ENCODE measurements at places on chromosomes 12 and 14.

DNA sequence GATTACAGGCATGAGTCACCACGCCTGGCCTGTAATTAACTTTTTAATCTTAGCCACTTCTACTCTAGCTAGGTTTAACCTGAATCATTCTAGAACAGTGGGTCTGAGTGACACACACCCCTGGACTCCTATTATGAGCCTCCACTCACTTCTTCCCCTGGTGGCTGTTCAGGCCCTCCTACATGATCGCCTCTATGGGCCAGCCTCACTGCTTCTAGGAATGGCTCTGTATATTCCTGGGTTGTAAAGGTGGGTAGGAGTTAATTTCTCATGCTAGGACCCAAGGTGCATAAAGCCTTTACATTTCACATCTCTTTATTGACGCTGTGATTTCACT is 8.0 kb upstream of the RNU6-8 start:
- no peak for DNase-seq

DNA sequence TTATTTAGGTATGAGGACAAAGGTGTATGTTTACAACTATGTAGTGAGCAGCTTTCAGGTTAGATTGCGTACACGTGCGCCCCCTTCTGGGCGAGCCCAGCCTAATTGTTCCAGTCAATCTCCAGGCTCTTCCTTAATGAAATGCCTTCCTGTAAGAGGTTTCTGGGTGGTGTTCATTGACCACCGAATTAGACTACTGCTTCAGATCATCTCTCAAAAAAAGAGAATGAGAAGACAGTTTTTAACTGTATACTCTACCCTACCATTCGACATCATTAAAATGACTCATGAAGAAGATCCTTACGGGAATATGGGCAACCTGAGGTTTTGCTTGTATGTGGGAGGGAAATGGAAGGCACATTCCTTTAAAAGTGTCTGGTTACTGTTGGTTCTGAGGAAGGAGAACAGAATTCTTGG is 2.1 kb downstream of the LUM start:
- DNase-seq, result peak; percentile 88

- no peak for DNase-seq
Measured at GRCh38 chr12:82625523-82625922, 61.2 kb upstream of the TMTC2 start.

GRCh38 chr12:81300454-81300853 is 222.6 kb downstream of the ACSS3 start:
- DNase-seq, result peak; percentile 4

DNA sequence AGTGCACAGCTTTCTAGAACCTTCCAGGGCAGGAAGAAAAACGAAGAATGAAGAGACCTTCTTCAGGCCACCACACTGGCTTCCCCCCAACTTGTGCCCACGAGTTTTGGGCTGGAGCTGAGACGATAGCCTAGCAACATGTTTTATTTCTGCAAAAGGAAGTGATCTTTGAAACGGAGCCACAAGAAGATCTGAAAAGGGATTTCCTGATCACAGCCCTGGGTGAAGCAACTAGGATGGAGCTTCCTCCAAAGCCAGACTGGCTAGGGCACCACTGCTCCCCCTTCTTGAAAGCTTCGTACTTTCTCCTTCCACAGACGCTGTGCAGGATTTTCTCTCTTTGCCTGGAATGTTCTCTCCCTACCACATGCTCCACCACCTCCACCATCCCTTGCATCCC is 418.3 kb downstream of the MED13L start:
- no peak for DNase-seq

GRCh38 chr14:102352213-102352612 is 10.5 kb downstream of the CINP start:
- no peak for DNase-seq

- no peak for DNase-seq
Measured at GRCh38 chr14:70807898-70808415, 1.4 kb downstream of the MAP3K9 start.

DNA sequence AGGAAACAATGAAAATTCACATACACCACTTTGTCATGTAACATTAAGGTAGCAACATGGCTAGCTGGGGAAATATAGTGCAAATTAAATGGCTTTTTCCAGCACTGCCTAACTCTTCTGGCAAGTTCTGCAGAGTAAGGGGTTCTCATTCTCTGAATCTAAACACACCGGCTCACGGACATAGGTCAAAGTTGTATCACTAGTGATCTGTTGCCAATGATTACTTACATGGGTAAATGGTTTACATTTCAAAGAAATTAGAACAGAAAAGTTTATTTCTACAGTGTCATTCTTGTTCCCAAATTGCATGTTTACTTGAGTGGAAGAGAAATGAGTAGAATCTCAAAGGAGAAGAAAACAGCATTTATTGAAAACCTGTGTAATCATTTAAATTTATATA is 381.9 kb downstream of the PRKD1 start:
- no peak for DNase-seq

GRCh38 chr12:54661048-54661447 is 12.9 kb upstream of the DCD start:
- DNase-seq, result no peak

DNA sequence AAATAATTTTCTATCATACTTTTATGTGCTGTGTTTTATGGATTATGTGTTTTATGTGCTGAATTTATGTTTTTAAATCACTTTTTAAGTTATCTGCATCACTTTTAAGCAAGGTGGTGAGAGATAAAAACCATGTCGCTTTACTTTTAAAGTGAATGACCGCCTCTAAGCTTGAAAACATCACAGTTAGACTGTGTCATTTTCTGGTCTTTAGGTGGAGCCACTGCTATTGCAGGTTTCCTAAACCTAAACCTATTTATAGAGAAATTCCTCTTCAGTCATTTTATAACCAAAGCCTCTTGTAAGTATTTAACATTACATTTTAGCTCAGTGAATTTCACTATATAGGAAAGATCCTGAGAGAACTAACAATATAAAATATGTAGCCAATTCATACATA is 21.0 kb upstream of the MDM2 start:
- DNase-seq, result no peak

DNA sequence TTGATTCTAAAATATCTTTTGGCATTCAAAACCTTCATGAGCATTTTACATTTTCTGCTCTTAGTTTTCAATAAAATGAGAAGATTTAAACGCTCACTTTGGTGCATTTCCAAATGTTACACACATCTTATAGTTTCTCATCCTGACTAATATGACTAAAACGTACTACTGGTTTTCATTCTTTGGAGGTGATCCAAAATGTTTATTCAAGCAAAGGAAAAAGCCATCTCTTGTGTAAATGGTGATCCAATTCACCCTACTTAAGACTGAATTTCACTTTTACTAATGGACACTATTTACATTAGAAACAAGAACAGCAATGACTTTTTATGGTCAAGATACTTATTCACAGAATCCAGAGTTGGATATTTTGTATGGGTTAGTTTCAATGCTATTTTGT is 86.6 kb downstream of the KITLG start:
- DNase-seq, result no peak

DNA sequence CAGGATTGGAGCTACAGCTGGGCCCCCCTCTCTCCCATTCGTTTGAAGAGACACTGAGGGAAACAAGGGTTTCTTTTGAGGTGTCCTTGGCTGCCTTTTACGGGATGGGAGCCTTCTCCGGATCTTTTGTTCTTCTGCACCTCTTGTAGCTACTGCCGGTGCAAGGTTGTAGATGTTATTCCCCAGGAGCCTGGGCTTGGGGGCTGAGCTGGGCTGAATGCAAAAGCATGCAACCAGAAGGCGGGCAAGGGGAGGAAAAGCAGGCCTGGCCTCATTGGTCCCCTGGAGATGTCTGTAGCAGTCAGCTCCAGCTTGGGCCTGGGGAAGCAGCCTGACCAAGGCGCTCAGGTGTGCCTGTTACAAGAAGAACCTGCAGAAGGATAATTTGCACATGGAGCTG is 110.3 kb downstream of the GCH1 start:
- DNase-seq, result no peak

DNA sequence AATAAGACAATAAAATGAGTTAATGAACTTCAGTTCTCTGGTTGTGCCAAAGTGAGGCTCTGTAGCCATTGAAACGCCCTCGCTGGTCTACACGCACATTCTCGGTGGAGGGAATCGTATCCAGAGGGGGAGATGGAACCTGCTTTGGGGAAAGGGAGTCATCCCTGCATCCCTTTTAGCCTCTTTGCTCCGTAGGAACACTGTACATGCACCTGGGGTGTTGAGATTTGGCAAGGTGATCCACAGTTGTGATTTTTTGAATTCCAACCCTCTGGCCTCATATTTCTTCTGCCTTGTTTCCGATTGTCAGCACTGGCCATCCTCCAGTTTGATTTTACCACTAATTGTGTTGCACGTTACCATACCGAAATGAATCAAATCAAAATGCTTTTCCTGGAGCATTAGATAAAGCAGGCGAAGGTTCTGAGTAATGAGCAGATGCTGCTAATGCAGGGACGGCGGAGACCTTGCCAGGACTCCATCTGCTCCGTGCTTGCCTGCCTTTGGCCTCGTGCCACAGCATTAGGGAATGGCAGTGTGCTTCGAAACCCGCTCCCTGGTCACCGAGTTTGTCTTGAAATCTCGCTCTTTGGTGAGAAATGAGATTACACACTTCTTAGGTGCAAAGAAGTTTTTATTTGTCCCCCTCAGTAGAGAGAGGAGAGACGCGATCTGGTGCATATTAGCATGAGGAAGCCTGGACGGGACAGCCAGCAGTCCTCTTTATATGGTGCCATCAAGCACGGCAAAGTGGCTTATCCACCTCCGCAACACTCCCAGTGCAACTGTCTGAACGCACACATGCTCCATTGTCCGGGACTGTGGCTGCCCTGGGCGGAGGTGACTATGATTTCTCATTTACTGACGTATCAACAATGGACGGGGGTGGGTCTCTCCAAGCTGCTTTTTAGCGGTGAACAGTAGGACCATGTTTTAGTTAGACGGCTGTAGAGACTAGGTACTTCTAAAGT is 59.1 kb downstream of the FBXW8 start:
- no peak for DNase-seq

DNA sequence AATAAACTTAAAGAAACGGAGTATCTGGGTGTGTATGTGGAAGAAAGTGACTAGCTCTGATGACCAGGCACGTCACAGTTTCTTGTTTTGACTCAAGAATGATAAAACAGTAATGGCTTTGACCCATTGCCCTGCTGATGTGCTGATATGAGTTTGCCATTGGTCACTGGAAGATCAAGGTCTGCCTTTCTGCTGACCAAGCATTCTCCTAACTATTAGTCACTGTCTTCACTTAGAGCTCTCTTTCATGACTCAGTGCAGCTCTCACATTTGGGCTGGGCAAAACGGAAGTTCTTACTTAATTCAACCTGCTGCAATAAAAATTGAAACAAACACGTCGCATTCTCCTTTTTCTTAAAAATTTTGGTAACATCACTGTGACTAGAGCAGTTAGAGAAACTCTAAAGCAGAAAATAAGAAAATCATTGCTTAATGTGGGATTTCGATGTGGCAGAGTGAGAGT is 366.7 kb downstream of the BTG1 start:
- DNase-seq, result peak; percentile 95

- no peak for DNase-seq
Measured at GRCh38 chr14:96118391-96118790, 79.2 kb downstream of the C14orf132 start.

DNA sequence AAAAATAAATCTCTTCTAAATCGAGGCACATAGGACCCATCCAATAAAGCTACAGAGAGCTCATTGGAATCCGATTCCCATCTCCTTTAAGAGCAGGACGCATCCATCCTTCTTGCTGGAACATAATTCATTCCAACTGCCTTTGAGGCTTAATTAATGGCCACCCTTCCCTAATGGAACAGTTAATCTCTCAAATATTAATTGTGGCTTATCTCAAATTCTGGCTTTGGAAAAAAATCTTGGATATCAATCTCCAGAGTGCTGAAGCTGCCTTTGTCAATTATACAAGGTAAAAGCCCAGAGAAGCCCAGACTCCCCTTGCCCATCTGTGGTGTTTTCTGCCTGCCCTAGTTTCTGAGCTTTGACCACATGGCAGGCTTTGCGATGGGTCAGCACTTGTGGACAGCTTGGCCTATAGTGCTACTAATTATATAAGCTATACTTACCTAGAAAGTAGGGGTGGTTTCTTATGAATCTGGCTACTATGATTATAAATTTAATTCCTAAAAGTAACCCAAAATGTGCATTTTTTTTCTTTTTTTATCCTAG is 246.3 kb downstream of the NUAK1 start:
- no peak for DNase-seq

- DNase-seq, result no peak
Measured at GRCh38 chr12:51600721-51601120, 9.7 kb downstream of the SCN8A start.

DNA sequence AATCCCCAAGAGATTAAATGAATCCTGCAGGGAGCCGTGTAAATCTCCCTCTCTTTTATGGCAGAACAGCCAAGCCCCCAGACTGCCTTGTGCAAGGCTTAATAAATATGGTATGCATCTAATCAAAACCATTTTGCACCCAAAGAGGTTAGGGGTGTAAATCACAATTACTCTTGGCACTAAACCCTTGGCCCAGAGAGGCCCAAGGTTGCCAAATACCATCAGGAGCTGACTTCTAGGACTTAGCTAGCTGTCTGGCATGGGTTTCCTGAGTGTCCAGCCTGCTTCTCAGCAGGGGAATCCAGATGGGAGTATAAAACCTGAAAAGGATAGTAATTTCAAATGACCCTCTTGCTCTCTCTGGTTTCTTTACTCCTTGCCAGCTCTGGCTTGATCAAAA is 610.4 kb downstream of the MED13L start:
- no peak for DNase-seq

DNA sequence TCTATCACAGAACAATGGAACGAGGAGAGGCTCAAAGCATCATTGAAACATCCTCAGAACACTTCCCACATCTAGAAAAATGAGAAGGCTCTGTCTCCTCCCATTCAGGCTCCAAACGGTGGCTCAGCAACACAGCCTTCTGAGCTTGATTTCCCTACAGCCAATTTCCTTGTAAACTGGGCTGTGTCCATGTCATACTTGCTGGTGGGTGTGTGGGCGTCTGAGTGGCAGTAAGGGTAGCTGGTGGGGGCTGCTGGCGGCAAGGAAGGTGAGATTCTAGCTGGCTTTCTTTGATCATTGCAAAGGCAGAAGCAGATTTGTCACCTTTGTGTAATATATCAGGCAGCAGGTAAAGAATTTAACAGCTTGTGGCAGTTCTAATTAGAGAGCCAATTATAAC is 163.7 kb downstream of the CALM1 start:
- DNase-seq, result no peak

GRCh38 chr12:95790033-95790916 is at the start of gene NTN4:
Gene NTN4, minus strand, starts transcription at chr12:95790764. Its CDS starts 455 bp downstream, at chr12:95790309.
- DNase-seq, result peak; percentile 79

DNA sequence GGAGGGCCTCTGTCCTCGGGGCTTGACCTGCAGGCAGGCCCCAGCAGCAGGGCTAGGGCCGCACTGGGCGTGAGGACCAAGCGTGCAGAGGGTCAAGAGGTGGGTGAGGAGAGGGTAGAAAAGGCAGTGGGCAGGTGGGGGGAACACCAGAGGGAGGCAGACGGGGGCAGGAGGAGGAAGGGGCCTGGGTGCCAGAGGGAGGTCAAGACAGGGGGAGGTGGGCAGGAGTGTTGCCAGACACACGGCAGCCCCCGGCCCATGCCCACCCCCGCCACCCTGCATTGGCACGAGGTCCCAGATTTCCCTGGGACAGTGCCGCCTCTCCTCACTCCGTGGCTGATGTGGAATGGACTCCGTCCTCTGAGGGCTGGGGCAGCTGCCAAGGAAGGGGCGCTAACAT is 8.2 kb downstream of the TMEM121 start:
- DNase-seq, result no peak
